ENCODE measurements at places on chromosomes 1 and 21.

DNA sequence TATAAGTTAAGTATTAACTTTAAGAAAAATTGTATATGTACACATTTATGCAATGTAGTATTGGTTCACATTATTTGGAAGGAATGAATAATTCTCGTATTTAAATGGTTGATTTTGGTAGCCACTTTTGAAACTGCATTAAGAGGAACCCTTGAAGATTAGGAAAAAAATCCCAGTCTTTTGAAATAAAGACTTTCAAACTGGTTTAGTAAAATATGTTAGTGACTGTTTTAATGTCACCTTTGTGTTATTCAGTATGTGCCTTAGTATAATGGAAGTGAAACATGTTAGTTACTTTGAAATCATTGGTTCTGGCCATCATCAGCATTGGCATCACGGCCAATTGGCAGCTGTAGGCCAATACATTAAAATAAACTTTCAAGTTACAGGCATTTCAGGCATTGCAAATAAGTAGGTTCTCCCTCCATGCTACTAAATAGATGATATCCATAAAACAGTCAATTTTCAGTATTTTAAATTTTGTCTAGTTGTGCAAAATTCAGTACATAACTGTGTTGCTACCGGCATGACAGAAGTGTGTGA lies 4.4 kb downstream of the MIER1 start:
- no peak for DNase-seq

DNA sequence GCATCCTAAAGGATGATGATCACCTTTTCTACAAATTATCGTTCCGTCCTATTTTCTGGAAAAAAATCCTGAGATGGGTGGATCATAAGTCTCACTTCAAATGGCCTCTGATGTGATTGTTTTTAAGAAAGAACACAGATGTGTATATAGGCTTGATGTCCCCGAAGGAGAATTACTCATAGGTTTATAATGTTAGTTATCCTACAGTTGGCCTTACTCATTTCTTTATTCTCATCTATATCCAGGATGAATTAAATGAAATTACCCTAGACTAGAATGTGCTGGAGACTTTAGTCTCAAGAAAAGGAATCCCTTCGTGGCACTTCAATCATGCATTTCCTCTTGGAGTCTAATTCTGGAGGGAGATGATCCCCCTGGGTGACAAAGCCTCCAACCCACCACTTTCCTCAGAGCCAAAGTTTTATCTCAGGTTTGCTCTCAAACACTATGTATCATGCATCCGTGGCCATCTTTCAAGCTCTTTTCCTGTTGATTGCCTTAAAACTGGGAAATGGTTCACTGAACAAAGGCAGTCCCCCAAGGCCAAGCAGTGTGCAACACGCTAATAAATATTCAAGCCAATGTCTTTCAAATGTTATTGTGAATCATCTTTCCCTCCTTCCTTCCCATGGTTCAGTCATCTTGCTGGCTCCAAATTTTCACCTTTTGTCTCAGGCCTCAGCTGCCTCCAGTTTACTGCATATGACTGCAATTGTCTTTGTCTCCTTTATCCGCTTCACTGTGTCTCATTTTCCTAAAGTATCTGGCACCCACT lies 32.5 kb upstream of the SMYD2 start:
- DNase-seq: no peak

GRCh38 chr1:5191470-5191869 lies 537.1 kb downstream of the AJAP1 start:
- no peak for DNase-seq

GRCh38 chr1:24933468-24933867 lies 3.4 kb upstream of the RUNX3 start:
- no peak for DNase-seq

- DNase-seq: no peak
Measured at GRCh38 chr1:219150913-219151312, 22.8 kb upstream of the LYPLAL1 start.

DNA sequence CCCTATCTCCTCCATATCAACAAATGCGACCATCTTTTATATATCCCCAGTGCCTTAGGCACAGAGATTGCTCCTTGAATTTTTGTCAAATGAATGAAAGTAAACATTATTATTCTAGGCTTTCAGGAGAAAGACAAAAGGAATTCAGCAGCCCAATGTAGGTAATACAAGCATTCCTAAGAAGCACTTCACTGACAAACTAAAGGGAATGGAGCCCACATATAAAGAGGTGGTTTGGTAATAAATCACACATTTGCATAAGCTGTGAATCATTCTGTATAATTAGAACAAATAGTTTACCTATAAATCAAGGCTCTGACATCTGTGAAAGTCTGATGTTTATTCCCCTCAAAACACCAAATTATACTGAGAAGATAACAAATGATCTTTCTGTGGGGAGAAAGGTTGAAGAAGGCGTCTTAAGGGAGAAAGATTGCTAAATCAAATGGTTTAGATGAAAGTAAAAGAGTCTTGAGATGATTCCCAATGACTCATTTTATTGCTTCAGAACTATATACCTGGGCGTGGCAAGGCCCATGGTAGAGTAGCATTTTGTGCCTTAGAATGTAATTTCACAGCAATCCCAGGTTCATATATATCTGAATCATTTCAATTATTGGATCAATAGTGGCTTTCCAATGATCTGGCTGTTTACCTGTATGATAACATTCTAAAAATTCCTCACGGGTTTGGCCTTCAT lies 558.1 kb downstream of the AGBL4 start:
- no peak for DNase-seq

DNA sequence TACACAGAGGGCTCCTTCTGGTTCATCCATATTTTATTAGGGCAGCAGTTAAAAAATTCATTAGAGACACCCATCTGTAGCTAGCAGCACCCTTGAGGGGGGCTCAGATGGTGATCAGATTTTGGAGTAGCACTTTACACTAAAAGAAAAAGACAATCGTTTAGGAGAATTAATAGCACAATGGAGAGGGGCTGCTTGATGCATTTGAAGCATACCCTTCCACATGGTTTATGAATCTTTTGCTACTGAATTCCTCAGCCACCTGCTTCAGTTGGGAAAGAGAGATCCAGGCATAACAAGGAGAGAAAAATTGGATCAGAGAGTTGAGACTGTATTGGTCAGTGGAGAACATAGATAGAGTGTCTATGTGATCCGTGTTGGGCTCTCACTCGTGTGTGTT lies 54.4 kb downstream of the DISC1 start:
- no peak for DNase-seq

DNA sequence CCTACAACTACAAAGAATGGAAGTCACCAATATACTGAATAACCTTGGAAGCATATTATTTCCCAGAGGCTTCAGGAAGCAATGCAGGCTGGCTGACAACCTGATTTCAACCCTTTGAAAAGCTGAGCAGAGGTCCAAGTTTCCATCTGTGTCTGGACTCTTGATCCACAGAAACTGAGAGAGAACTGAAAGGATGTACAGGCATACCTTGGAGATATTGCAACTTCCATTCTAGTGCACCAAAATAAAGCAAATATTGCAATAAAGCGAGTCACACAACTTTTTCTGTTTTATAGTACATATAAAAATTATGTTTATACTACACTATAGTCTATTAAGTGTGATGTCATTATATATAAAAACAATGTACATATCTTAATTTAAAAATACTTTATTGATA lies 85.3 kb downstream of the TYW3 start:
- DNase-seq: no peak

- DNase-seq: no peak
Measured at GRCh38 chr1:42947117-42947516, 11.6 kb downstream of the SLC2A1 start.
